ENCODE measurements at places on chromosomes 7 and 10.

DNA sequence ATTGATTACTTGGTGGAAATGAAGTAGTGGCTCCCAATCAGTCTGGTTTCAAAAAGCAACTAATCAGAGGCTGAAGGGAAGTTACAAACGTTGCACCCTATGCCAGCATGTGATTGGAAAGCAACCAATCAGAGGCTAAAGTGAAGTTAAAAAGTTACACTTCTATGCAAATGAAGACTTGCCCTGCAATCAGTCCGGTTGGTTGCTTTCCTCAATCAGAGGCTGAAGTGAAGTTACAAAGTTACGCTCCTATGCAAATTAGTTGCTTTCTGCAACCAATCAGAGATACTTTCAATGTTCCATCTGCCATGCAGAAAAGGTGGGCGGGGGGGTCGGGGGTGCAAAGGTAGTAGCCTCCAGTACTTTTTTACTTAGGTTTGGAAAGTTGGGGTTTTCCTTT, 1077.1 kb downstream of the TYW1 start:
- no peak for DNase-seq

GRCh38 chr10:128633864-128634540, 507.8 kb upstream of the MKI67 start:
- DNase-seq, result no peak

- DNase-seq, result no peak
Observed at GRCh38 chr7:101996131-101996691, 178.8 kb downstream of the CUX1 start.

GRCh38 chr10:67612577-67613537, 83.1 kb downstream of the CTNNA3 start:
- DNase-seq, result peak; percentile 58

GRCh38 chr10:93437086-93437945, 44.8 kb downstream of the MYOF start:
- DNase-seq, result peak; percentile 98

- DNase-seq, result no peak
Observed at GRCh38 chr10:21514129-21514817, 11.2 kb downstream of the SKIDA1 start.

DNA sequence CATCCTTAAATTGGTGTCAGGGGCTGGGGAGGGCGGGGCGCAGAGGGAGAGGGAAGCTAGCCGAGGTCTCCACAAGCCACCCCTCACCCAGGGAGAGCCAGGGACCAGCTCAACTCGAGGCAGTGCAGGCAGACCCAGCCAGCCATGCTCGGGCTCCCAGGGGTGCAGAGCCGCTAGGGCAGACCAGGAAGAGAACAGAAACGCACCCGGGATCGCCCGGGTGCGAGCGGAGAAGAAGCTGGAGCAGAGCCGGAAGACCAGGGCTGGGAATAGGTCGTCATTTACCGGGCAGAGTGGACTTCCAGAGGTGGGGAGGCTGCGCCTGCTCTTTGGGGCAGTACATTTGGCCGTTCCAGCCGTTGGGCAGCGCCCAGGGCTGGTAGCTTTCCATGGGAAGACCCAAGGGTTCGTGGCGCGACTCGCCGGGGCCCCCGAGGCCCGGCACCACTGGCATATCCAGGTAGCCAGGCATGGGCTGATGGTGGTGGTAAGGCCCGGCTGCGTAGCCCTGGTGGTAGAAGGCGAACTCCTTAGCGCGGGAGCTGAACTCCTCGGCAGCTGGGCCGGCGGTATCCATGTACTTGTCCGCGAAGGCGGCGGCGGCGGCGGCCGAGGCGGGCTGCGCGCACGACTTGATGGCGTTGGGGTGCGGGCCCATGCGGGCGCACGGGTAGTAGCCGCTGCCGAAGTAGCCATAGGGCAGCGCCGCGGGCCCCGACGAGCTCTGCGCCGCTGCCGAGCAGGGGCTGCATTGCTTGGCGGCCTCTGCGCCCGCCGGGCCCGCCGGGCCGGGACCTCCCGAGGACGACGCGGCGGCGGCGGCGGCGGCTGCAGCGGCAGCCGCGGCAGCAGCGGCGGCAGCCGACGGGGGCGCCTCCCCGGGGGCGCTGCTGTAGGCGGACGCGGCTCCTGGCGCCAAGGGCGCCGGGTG, 755 bp downstream of the HOXA13 start:
- DNase-seq, result no peak

DNA sequence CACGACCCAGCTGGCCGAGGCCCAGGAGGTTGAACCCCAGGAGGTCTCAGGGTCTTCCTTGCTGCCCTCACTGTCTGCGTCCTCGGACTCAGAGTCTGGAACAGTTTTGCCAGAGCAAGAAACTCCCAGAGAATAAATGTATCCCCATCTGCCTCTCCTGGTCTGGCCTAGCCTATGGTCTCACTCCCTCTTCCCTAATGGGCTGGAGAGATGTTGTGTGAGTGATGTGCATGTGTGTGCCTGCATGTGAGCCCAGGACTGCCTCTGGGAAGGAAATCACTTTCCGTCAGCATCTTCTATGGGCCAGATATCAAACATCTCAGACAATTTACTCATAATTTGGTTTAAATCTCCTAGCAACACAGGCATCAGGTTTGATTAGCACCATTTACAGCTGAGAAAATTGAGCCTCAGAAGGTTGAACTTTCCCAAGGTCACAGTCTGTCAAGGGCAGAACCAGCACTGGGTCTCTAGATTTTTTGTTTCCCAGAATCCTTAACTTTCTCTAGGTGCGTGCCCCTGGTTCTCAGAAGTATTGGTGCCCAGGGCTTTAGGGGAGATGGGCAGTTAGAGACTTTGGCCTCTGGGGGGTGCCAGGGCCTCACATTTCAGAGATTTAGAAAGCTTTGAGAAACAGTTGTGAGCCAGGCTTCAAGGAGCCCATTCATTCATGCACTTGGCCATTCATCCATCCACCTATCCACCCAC, 4.9 kb downstream of the TMEM270 start:
- DNase-seq, result no peak

- DNase-seq, result no peak
Observed at GRCh38 chr7:6278749-6279310, 6.4 kb upstream of the CYTH3 start.

GRCh38 chr10:8902926-8903325, 848.4 kb downstream of the GATA3 start:
- no peak for DNase-seq

- DNase-seq, result no peak
Observed at GRCh38 chr7:139687980-139688632, 89.7 kb downstream of the HIPK2 start.

DNA sequence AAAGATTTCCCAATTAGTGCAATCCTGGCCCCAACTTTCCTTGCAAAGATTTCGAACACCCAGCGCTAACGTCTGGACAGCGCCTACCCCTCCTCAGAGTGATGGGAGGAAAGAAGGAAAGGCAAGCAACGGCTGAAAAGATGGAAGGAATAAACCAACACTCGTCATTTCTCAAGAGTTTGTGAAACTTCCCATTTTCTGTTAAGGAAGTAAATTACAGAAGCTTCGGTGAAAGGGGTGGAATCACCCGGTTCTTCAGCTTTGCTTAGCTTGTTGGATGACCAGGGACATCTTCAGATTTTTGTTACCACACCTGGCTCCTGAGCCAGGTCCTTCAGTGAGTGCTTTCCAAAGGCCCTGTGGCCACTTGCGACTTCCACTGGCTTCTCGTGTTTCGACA, 313.1 kb downstream of the SKIDA1 start:
- DNase-seq, result no peak

DNA sequence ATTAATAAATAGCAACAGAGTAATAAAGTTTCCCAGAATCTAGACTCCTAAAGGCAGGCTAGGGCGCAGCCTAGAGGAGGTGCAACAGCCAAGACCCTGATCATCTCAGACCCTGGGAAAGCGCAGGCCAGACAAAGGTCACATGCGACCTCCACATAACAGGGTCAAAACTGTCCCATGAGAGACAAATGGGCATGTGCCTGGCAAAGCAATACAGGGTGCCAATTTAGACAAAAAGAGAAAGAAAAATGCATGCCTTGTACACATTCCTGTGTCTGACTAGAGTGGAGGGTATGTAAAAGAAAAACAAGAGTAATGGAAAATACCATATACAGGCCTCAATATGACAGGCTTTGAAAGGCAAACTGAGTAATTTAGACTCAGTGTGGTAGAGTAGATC, 22.2 kb downstream of the MPP7 start:
- peak; percentile 69 for DNase-seq

GRCh38 chr10:101219139-101219945, 9.9 kb downstream of the LBX1 start:
- DNase-seq, result no peak

DNA sequence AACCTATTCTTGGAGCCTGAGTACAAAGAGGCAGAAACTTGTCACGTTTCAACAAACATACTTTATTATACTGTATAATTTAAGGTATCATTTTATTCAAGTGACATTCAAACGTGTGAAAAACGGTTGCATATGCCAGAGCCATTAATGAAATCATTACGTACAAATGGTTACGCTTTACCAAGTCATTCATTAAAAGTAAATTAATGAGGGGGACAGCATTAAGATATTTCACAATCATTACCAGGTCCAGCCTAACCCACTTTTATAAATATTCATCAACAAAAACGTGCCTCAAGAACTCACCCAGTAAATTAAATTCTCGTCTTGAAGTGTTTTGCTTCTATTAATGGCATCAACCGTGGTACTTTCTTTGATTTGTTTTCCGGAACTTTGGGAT, 253.0 kb downstream of the RPS24 start:
- no peak for DNase-seq

DNA sequence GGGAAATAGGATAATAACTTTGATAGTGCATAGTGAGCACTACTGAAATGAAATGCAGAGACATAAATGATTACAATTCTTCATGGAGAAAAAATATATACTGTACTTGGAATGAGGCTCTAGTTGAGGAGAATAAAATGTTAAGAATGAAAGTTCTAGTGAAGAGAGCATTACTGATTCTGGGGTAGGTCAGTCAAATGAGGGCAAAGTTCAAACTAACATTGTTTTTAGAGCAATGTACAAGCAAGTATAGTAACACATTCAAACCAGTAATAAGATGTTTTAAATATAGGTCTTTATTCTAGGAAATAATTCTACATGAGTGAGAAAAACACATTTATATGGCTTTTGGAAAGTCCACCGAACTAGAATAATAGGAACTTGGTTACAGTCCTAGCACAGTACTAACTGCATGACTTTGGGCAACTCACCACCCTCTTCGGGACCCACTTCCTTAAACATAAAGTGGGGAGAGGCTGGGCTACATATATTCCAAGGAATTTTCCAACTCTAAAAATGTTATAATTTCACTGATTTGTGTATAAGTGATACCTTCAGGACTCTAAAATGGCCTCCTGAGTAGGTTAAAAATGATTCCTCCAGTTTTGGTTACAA, 86.4 kb downstream of the CDK6 start:
- no peak for DNase-seq

DNA sequence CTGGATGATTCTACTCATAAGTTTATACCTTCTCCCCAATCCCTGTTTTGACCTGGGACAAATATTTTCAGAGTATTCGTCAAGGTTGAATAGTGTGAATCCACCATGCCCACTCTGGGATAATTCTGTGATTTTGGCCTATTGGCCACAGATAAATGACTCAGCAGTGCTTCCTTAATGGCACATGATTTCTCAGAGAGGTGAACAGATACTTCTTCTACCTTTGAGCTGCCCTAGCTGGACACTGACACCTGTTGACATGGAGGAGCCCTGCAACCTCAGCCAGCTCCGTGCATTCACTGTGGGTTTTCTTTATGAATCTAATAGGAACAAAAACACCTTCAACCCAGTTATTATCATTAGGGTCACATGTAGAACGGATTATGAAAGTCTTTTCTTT, 40.9 kb upstream of the HPS1 start:
- DNase-seq, result no peak

GRCh38 chr10:12594448-12594944, 245.1 kb downstream of the CAMK1D start:
- DNase-seq, result no peak

GRCh38 chr7:106566196-106566595, 94.8 kb downstream of the CCDC71L start:
- no peak for DNase-seq

- DNase-seq, result no peak
Observed at GRCh38 chr7:120190109-120190508, 82.9 kb upstream of the KCND2 start.

- no peak for DNase-seq
Observed at GRCh38 chr7:127892488-127893314, 138.5 kb downstream of the LRRC4 start.

- DNase-seq, result no peak
Observed at GRCh38 chr10:50382576-50383023, 131.3 kb upstream of the ASAH2 start.

DNA sequence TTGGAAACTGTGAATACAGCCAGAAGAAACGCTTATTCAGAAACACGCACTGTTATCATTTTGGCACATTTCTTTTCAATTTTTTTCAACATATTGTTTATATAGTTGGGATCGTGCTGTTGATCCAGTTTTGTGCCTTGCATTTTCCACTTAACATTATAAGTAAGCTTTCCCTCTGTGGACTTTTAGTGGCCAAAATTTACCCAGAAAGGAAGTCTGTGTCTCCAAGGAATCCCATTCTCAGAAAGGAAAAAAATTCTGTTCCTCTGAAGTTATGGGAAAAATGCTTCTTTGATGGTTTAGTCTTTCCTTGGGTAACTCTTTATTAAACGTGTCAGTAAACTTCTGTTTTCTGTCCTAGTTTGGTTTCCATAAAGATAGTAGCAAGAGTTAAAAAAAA, 280.0 kb downstream of the REEP3 start:
- DNase-seq, result no peak

DNA sequence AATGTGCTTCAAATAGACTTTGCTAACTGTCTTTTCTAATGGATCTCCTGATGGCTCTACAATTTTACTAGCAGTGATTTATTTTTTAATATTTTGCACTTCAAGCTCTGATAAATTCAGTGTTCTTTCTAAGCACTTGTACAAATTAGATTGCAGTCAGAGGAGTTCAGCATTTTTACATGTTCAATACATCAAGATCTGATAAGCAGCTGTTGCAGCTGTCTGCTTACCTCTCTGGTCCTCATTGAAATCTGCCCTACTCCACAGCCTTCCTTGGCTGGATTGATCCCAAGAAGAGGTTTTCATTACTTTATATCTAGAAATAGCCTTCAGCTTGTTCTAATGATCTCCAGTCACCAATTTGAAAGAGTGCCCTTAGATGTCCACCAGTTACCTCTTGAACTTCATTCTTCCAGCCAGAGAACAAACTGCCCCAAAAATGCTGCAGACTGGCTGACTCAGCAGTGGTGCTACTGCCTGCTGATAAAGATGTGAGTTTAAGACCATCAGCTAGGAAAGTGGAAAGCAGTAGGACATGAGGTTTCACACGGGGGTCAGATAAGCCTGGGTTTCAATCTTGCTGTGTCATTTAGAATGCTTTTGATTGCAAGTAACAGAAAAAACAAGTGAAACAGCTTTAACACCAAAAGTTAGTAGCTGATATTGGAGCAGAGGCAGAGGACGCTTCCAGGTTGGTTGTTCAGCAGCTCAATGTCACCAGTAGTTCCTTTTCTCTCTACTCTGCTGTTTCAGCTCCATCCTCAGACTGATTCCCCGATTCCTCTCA, 350.9 kb upstream of the NPVF start:
- no peak for DNase-seq

DNA sequence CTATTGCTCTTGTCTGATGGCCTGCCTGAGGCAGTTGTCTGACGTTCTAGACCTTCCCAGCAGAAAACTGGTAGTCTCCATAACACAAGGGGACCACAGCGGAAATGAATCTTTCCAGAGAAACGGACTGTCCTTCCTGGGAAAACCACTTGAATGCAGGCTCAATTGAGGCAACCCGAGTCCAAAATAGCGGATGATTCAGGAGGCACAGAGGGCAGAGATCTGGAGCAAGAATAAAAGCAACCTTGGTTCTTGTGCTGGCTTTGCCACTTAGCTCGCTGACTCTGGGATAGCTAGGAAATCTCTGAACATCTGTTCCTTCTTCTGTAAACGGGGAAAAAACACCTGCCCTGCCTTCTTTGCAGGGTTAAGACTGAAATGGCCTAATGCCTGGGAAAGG, 178.8 kb downstream of the NEURL1 start:
- DNase-seq, result no peak
